ENCODE measurements at places on chromosomes 16 and 17. TPM values are rescaled to one million over a fixed set of nuclear protein-coding genes. Genes with fewer than 3 reads are reported as not detected.

The CA7 gene
- not detected for polyA plus RNA-seq

The SHBG gene
- not detected for polyA plus RNA-seq

The OXLD1 gene
- polyA plus RNA-seq = 71.1 TPM

The HOXB4 gene
- polyA plus RNA-seq = not detected

DNA sequence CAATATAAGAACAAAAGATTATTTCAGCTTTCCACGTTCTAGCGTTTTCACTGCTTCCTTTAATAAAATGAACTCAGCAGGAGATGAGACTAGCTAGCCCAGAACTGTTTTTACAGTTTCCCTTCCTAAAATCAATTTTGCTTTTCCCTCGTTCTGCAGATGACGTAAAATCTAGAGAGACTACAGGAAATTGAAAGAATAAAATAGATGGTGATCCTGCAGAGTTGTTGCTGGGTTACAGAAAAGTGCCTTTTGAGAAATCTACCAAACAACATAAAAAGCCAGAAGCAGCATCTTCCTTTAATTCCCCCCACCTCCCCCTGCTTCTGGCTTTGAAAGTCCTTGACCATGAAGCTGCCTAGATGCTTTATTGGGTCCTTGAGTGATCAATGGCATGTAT lies 96.8 kb upstream of the CLEC3A start:
- DNase-seq = no peak
- no peaks in the 10 kb centered on the region for H3K36me3 ChIP-seq
- no peaks in the 10 kb centered on the region for H3K4me1 ChIP-seq
- no peaks in the 10 kb centered on the region for H3K27me3 ChIP-seq
- no peak overlapping the region for H3K27ac ChIP-seq

- no peak overlapping the region for H3K27ac ChIP-seq
- no peaks in the 10 kb centered on the region for H3K36me3 ChIP-seq
- peaks cover 77% of the 10 kb centered on the region for H3K4me1 ChIP-seq
- no peaks in the 10 kb centered on the region for H3K27me3 ChIP-seq
- H3K4me3 ChIP-seq = no peak overlapping the region
Observed at GRCh38 chr17:7557147-7557764, 1.3 kb upstream of the TNFSF13 start.

- no peaks in the 10 kb centered on the region for H3K36me3 ChIP-seq
- H3K4me3 ChIP-seq = peak overlapping the region; percentile 79
- H3K27me3 ChIP-seq = no peaks in the 10 kb centered on the region
- H3K27ac ChIP-seq = no peak overlapping the region
- H3K4me1 ChIP-seq = peaks cover 29% of the 10 kb centered on the region
Observed at GRCh38 chr16:69328854-69329316, 1.5 kb downstream of the PDF start.

DNA sequence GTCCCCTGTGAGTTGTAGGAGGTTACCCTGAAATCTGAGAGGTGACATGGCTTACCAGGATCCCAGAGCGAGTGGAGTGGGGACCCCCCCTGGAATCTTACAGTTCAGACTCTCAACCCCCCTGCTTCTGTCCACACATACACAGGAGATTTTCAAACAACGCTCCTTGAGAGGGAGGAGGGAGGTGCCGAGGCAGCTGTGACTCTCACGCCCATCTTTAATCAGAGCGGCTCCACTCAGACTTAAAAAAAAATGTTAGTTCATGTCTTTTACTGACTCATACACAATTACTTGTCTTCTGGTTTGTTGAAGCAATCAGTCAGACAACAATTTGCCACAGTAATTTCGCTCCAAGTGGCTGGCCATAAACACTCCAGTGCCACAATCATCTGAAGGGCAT lies 15.4 kb upstream of the TMEM220 start:
- DNase-seq = no peak
- H3K27ac ChIP-seq = no peak overlapping the region
- H3K27me3 ChIP-seq = peaks cover 15% of the 10 kb centered on the region

DNA sequence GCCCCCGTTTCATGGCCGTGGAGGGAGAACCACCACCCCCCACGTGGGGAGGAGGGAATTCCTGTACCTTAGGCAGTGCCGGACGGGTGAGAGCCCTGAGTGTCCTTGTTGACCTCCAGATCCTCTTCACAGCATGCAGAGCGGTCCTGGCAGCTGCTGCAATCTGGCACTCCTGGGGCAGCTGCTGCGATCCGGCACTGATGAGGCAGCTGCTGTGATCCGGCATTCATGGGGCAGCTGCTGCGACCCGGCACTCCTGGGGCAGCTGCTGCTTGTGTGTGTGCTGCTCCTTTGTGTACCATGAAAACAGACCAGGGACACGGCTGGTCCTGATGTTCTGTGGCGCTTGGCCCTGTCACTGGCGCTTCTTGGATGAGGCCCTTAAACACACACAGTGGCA lies 12.8 kb downstream of the ZNF778 start:
- DNase-seq = no peak
- H3K27ac ChIP-seq = no peak overlapping the region
- peaks cover 33% of the 10 kb centered on the region for H3K36me3 ChIP-seq
- no peak overlapping the region for H3K4me3 ChIP-seq

- H3K27ac ChIP-seq = no peak overlapping the region
- H3K36me3 ChIP-seq = peaks cover 8% of the 10 kb centered on the region
- no peak for DNase-seq
- no peaks in the 10 kb centered on the region for H3K27me3 ChIP-seq
Observed at GRCh38 chr17:79947351-79948031, 88.2 kb downstream of the TBC1D16 start.

GRCh38 chr16:8096211-8096610 lies 494.1 kb downstream of the TMEM114 start:
- no peaks in the 10 kb centered on the region for H3K27me3 ChIP-seq
- H3K36me3 ChIP-seq = no peaks in the 10 kb centered on the region
- H3K4me1 ChIP-seq = no peaks in the 10 kb centered on the region
- no peak for DNase-seq
- H3K27ac ChIP-seq = no peak overlapping the region
- no peak overlapping the region for H3K4me3 ChIP-seq

DNA sequence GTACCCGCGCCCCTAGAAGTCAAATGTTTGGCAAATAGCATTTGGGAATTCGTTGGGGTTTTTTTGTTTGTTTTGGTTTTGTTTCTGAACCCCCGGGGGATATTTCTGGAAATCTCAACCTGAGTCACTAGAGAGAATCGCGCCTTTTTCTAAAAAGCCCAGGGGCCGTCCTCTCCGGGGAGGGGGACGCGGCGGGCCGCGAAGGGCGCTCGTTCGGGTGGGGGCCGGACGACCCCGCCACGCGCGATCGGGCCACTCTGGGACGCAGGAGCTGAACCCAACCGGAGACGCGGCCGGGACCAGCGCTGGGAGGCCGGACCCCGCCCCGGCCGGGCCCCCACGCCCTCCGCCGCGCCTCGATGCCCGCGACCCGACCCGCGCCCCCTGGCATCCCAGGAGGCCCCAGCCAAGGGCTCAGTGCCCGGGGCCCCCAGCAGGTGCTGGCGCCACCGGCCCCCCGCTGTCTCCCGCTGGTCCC lies 302 bp downstream of the LITAF start:
- H3K4me1 ChIP-seq = peaks cover 56% of the 10 kb centered on the region
- H3K27ac ChIP-seq = peak overlapping the region; percentile 95
- H3K36me3 ChIP-seq = peaks cover 5% of the 10 kb centered on the region
- H3K27me3 ChIP-seq = no peaks in the 10 kb centered on the region

- H3K4me1 ChIP-seq = peaks cover 3% of the 10 kb centered on the region
- H3K36me3 ChIP-seq = peaks cover 28% of the 10 kb centered on the region
- H3K27ac ChIP-seq = no peak overlapping the region
- no peak overlapping the region for H3K4me3 ChIP-seq
- H3K27me3 ChIP-seq = no peaks in the 10 kb centered on the region
- no peak for DNase-seq
Observed at GRCh38 chr17:72998343-72998742, 94.1 kb downstream of the SLC39A11 start.

DNA sequence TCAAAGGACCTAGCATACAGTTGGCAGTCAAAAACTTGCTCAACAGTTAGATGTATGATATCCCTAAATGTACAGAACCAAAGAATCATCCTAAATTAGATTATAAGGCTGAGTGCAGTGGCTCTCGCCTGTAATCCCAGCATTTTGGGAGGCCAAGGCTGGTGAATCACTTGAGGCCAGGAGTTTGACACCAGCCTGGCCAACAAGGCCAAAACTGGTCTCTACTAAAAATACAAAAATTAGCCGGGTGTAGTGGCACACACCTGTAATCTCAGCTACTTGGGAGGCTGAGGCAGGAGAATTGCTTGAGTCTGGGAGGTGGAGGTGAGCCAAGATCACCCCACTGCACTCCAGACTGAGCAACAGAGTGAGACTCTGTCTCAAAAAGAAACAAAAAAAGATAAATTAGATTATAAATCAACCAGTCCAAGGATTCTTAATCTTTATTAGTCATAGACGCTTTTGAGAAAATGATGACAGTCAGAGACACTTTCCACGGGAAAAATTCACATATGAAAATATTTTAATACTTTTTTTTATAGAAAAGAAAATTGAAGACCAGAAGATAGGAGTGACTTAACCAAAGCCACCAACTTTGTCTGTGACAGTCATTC lies 77.6 kb downstream of the MMD start:
- peaks cover 34% of the 10 kb centered on the region for H3K27me3 ChIP-seq
- H3K36me3 ChIP-seq = peaks cover 5% of the 10 kb centered on the region
- no peak for DNase-seq
- H3K4me3 ChIP-seq = no peak overlapping the region
- H3K4me1 ChIP-seq = peaks cover 6% of the 10 kb centered on the region
- H3K27ac ChIP-seq = no peak overlapping the region

DNA sequence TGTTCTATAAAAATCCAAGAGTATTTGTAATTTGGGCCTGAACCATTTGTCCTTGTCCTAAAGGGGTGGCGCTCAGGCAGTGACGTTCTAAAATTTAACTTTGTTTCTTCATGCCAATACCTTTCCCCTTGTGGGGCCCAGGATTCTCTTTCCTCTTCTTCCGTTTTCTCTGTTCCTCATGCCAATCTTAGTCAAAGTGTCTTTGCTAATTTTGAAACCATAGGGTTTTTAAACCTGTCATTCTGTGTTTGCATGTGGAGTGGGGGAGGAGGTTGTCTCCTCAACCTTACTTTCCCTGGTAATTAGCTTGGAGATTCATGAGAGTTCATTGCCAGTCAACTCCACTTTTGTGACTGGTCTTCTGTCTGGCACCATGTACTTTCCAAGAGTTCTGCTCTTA lies 337.1 kb downstream of the MAF start:
- H3K27ac ChIP-seq = no peak overlapping the region
- H3K4me3 ChIP-seq = no peak overlapping the region
- H3K36me3 ChIP-seq = peaks cover 5% of the 10 kb centered on the region
- no peak for DNase-seq
- peaks cover 75% of the 10 kb centered on the region for H3K27me3 ChIP-seq

- peaks cover 7% of the 10 kb centered on the region for H3K36me3 ChIP-seq
- no peak for DNase-seq
- H3K27me3 ChIP-seq = no peaks in the 10 kb centered on the region
- no peak overlapping the region for H3K27ac ChIP-seq
- H3K4me1 ChIP-seq = no peaks in the 10 kb centered on the region
Observed at GRCh38 chr16:65274566-65274965, 152.7 kb upstream of the CDH11 start.

- peak overlapping the region; percentile 97 for H3K27ac ChIP-seq
- H3K4me3 ChIP-seq = peak overlapping the region; percentile 85
- peaks cover 60% of the 10 kb centered on the region for H3K4me1 ChIP-seq
- no peaks in the 10 kb centered on the region for H3K27me3 ChIP-seq
- H3K36me3 ChIP-seq = peaks cover 20% of the 10 kb centered on the region
Observed at GRCh38 chr17:36127199-36127893, 23.7 kb downstream of the CCL4 start.

GRCh38 chr16:85826686-85827247 lies 27.3 kb downstream of the COX4I1 start:
- DNase-seq = no peak
- H3K4me1 ChIP-seq = peaks cover 39% of the 10 kb centered on the region
- no peak overlapping the region for H3K27ac ChIP-seq
- H3K4me3 ChIP-seq = no peak overlapping the region
- peaks cover 7% of the 10 kb centered on the region for H3K36me3 ChIP-seq
- H3K27me3 ChIP-seq = no peaks in the 10 kb centered on the region

- no peaks in the 10 kb centered on the region for H3K27me3 ChIP-seq
- H3K4me3 ChIP-seq = no peak overlapping the region
- peaks cover 7% of the 10 kb centered on the region for H3K36me3 ChIP-seq
- H3K4me1 ChIP-seq = peaks cover 5% of the 10 kb centered on the region
Observed at GRCh38 chr16:1510941-1511351, 17.8 kb downstream of the TELO2 start.

Data from naive B cell (primary cell).